Activated CD4-positive, alpha-beta T cell treated with anti-CD3 and anti-CD28 coated beads for 36 hours (primary cell): ENCODE measurements at places on chromosomes 11 and 22. TPM values are rescaled to one million over a fixed set of nuclear protein-coding genes. Genes with fewer than 3 reads are reported as not detected.

Gene MMP27
- total RNA-seq, result not detected

GRCh38 chr11:61698173-61698948 is 18.2 kb downstream of the DAGLA start:
- no peak overlapping the region for H3K4me3 ChIP-seq
- no peaks in the 10 kb centered on the region for H3K36me3 ChIP-seq
- peaks cover 27% of the 10 kb centered on the region for H3K4me1 ChIP-seq
- no peak overlapping the region for H3K27ac ChIP-seq
- DNase-seq, result no peak

Gene HBE1
- total RNA-seq, result not detected

DNA sequence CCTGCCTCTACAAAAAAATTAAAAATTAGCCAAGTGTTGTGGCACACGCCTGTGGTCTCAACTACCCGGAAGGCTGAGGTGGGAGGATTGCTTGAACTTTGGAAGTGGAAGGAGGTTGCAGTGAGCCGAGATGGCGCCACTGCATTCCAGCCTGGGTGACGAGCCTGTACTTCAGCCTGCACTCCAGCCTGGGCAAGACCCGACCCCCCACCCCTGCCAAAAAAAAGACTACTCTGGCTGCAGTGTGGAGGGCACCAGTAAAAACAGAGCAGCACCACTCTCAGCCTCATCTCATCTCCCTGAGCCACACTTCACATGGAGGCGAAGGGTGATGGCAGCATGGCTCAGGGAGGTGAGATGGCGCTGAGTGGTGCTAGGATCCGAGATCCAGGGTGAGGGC is 50.3 kb upstream of the THY1 start:
- H3K36me3 ChIP-seq, result no peaks in the 10 kb centered on the region
- DNase-seq, result no peak
- no peaks in the 10 kb centered on the region for H3K4me1 ChIP-seq
- H3K4me3 ChIP-seq, result no peak overlapping the region
- peaks cover 22% of the 10 kb centered on the region for H3K27me3 ChIP-seq

DNA sequence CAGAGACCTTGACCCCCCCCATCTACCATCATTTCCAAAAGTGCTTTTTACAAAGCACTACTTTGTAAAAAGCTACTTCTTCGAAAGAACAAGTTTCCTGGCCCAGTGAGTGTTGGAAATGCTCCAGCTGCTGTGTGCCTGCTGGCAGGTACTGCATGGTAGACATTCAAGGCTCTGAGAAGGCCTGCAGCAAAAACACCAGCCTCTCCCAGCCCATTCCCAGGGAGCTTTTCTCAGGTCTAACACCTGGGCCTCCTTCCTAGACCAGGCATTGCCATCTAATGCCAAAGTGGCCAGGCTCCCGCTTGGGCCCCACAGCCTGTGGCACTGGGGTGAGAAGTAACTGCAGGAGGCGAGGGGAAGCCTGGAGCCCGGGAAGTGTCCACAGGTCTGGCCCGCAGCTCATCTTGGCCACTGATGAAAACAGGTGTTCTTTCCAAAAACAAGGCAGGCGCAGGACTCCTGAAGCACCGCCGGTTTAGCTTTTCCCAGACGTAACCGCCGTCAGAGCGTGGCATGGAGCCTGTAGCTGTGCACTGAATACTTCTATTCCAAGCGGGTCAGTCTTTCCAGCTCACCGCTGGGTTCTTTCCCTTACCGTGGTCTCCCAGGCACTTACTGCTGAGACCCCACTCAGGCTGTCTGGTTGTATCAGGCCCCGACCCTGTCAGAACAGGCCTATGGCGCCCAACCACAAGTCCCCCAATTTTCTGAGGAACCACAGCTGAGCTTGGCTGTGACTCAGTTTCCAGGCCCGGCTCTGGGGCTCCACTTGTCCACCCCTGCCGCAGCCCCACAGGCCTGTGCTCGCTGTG is 1.2 kb upstream of the TCIRG1 start:
- H3K4me1 ChIP-seq, result peaks cover 18% of the 10 kb centered on the region
- peak; percentile 24 for DNase-seq
- peaks cover 15% of the 10 kb centered on the region for H3K36me3 ChIP-seq
- H3K4me3 ChIP-seq, result peak overlapping the region; percentile 5

- no peaks in the 10 kb centered on the region for H3K27me3 ChIP-seq
- no peaks in the 10 kb centered on the region for H3K4me1 ChIP-seq
- H3K4me3 ChIP-seq, result no peak overlapping the region
- no peak overlapping the region for H3K27ac ChIP-seq
Measured at GRCh38 chr22:34951212-34951611, 114.7 kb upstream of the ISX start.

Gene IL17REL
- total RNA-seq, result 0.16 TPM

GRCh38 chr11:92225125-92225567 is 528 bp downstream of the FAT3 start:
- peaks cover 2% of the 10 kb centered on the region for H3K4me1 ChIP-seq
- no peaks in the 10 kb centered on the region for H3K36me3 ChIP-seq
- H3K27me3 ChIP-seq, result peaks cover 59% of the 10 kb centered on the region
- no peak overlapping the region for H3K27ac ChIP-seq
- no peak overlapping the region for H3K4me3 ChIP-seq

Gene HOATZ
- total RNA-seq, result not detected

DNA sequence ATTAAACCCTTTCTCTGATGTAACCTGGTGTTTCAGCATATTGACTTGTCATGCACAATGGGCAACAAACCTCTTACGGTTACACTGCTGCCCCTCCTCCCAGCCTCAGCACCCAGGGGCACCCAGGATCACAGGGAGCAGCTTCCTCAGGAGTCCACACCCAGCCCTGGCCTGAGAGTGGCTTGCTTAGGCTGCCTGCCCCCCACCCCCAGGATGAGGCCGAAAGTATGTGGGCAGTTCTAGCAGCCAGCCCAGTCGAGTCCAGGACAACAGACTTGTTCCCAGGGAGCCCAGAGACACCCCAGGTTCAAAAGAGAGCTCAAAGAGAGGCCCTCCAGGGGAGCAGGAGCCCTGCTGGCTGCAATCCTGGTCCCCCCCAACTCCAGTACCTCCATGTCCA is 108.1 kb upstream of the THY1 start:
- DNase-seq, result no peak
- H3K27ac ChIP-seq, result no peak overlapping the region
- no peaks in the 10 kb centered on the region for H3K36me3 ChIP-seq

DNA sequence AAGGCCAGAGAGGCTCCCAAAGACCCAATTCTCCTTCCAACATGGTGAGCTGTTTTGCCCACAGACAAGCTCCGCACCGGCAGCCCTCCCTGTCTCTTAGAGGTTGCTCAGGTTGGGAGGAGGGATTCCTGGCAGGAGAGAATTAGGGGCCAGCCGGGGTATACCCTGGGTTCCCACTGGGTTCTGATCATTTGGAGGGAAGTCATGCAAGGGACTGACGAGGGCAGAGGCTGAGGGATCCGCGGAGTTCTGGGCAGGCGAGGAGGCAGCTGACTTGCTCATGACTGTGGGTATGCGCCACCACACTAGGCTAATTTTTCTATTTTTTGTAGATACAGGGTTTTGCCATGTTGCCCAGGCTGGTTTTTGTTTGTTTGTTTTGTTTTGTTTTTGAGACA is 4.6 kb downstream of the ST3GAL4 start:
- peaks cover 3% of the 10 kb centered on the region for H3K4me1 ChIP-seq
- H3K27ac ChIP-seq, result no peak overlapping the region
- H3K4me3 ChIP-seq, result no peak overlapping the region
- DNase-seq, result no peak
- no peaks in the 10 kb centered on the region for H3K27me3 ChIP-seq

DNA sequence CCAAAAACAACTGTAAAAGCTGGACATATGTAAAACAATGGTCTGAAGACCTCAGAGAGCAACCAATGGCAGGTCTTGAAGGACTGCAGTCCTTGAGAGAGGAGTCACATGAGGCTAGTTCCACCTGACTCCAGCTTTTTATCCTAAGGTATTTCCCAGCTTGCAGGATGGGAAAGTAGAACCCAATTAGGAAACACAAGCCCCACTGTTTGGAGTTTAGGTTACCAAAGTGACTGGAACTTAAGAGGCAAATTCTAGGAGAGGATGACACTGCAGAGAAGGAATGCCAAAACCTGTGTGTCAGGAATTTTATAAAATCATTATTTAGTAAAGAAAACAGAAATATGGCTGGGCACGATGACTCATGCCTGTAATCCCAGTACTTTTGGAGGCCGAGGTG is 18.4 kb downstream of the OR2AT4 start:
- no peaks in the 10 kb centered on the region for H3K36me3 ChIP-seq
- no peak overlapping the region for H3K4me3 ChIP-seq
- no peak overlapping the region for H3K27ac ChIP-seq
- DNase-seq, result no peak
- no peaks in the 10 kb centered on the region for H3K4me1 ChIP-seq

DNA sequence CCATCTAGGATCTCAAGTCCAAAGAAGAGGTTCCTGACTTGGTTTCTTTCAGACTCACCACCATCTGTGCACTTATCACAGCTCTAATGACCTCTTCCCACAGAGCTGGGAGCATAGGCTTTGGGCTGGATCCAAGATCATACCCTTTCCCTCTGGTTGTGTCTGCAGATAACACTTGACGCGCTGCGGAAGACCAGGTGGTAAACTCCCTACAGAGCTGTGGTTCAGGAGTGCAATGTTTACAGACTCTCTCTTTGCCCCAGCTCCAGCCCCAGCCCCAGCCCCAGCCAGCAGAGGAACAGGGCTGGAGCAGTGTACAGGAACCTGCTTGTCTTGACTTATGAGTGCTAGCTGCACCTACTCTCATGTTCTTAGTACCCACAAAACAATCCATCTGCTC is 274.4 kb upstream of the SYN3 start:
- no peak overlapping the region for H3K4me3 ChIP-seq
- no peak for DNase-seq
- peaks cover 3% of the 10 kb centered on the region for H3K27me3 ChIP-seq
- no peaks in the 10 kb centered on the region for H3K4me1 ChIP-seq
- H3K27ac ChIP-seq, result no peak overlapping the region

DNA sequence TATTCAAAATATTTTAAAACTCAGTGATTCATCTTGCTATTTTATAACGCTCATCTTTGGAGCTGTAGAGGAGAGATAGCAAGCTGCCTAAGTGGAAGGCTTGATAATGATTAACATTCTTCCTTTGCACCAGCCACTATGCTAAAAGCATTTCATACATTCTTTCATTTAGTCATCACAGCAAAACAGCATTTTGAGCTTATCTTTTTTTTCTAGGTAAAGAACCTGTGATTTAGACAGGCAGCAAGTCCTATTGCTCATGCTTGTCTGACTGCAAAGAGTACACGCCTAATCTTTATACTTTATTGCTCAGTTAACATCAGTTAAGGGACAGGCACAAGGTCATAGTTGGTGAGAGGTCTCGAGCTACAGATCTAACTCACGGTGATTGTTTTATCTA is 713.1 kb upstream of the ARHGAP42 start:
- H3K4me3 ChIP-seq, result no peak overlapping the region
- H3K36me3 ChIP-seq, result no peaks in the 10 kb centered on the region
- no peak for DNase-seq
- no peaks in the 10 kb centered on the region for H3K27me3 ChIP-seq
- no peak overlapping the region for H3K27ac ChIP-seq

DNA sequence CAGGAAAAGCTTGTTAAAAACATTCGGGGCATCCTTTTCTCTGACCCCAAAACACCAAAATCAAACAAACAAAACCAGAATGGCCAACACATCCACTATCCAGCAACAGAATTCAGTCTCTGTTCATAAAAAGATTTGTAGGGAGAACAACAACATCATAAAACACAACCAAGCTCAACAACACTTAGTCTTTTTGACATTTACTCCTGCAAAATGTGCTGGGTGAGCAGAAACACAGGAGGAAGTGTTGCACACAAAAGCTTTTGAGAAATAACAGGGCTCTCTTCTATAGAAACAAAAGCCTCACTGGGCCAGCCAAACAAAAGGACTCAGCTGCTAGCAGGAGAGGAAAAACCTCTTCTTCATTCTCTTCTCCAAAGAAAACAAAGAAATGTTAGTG is 736.0 kb upstream of the CCDC90B start:
- H3K4me3 ChIP-seq, result no peak overlapping the region
- H3K4me1 ChIP-seq, result no peaks in the 10 kb centered on the region
- no peaks in the 10 kb centered on the region for H3K27me3 ChIP-seq
- H3K27ac ChIP-seq, result no peak overlapping the region
- DNase-seq, result no peak

DNA sequence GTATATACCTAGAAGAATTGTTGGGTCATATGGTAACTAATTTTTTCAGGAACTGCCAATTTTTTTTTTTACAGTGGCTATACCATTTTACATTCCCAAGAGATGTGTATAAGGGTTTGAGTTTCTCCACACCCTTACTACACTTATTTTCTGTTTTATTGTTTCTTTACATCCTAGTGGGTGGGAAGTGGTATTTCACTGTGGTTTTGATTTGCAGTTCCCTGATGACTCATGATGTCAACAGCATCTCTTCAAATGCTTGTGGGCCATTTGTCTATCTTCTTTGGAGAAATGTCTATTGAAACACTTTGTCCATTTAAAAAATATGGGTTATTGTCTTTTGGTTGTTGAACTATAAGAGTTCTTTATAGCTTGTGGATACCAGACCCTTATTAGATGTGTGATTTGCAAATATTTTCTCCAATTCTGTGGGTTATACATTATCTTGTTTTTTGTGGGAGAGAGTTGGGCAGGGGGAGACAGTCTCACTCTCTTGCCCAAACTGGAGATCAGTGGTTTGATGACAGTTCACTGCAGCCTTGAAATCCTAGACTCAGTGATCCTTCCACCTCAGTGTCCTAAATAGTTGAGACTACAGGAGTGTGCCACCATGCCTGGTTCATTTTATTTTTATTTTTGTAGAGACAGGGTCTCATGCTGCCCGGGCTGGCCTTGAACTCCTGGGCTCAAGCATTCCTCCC is 30.3 kb upstream of the PISD start:
- H3K36me3 ChIP-seq, result peaks cover 35% of the 10 kb centered on the region
- no peak for DNase-seq
- H3K4me3 ChIP-seq, result no peak overlapping the region

DNA sequence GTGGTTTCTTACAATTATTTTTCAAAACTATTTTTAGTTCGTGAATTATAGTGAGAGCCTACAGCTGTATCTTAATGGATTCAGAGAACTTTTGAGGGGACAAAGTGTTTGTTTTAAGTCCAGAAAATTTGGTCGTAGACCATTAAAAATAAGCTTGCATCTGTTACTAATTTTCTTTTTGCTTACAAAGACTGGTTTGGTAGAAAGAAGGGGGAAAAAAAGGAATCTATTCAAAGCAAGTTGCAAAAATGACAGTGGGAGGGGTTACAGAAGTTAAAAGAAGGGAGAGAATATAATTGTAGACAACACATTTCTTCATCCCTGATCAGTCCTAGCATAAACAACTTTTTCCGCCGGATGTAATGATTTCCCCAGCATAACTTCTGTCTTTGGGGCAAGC is 72.1 kb downstream of the AMOTL1 start:
- H3K4me3 ChIP-seq, result no peak overlapping the region
- H3K36me3 ChIP-seq, result no peaks in the 10 kb centered on the region
- H3K27ac ChIP-seq, result no peak overlapping the region
- H3K4me1 ChIP-seq, result no peaks in the 10 kb centered on the region
- no peak for DNase-seq

Gene MOGAT2
- not detected for total RNA-seq
